Transverse colon (tissue), 4 donors: ENCODE measurements at places on chromosomes 7 and 10. TPM values are rescaled to one million over a fixed set of nuclear protein-coding genes. Genes with fewer than 3 reads are reported as not detected.

DNA sequence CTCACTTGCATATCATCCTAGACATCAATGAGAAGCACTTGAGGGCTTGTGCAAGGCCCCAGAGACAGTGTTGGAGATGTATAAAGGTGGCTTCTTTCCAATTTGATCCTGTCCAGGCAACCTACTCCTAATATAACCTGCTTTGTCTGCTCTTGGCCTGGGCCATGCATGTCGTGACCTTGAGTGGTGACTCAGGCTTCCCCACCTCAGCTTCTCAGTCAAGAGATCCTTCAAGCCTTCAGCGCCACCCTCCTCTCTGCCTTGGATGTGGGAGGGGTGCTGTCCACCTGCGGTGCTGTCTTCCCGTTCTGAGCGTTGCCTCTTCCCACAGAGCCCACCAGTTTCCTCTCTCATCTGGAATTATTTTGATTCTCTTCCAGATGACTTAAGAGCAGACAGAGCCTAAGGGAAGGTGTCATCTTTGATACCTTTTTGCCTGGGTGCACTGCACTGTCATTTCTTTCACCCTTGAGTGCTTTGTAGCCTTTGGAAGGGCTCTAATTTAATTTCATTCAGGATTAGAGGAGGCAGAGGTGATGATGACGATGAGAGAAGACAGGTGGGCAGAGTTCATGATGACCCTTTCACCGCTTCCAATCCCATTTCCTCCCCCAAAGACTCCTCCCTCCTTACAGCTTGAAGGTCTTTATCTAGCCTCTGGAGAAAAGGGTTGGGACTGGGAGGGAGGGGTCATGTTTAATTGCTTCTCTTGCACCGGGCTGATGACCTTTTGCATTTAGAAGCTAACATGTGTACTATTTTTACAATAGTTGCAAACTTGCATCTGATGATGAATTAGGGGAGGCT, 6.9 kb downstream of the LSMEM1 start:
- DNase-seq: no peak
- no peak overlapping the region for H3K27ac ChIP-seq
- no peaks in the 10 kb centered on the region for H3K4me1 ChIP-seq
- H3K4me3 ChIP-seq: no peak overlapping the region

DNA sequence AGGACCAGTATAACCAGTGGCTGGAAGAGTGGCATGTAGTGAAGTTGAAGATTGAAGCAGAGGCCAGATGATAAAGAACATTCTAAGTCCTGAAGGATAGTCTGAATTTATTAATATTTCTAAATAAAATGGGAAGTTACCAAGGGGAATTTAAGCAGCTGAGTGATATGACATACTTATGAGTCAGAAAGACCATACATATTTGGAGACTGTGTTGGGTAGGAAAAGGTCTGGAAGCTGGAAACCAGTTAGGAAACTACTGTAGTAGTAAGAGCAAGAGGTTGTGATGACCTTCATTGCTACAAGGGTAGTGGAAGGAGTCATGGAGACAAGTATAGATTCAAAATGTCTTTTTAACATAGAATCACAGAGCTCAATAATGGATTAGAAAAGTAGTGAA, 752.3 kb downstream of the SUGCT start:
- no peak overlapping the region for H3K27ac ChIP-seq
- H3K36me3 ChIP-seq: no peaks in the 10 kb centered on the region
- no peaks in the 10 kb centered on the region for H3K27me3 ChIP-seq
- H3K4me3 ChIP-seq: no peak overlapping the region
- DNase-seq: no peak

DNA sequence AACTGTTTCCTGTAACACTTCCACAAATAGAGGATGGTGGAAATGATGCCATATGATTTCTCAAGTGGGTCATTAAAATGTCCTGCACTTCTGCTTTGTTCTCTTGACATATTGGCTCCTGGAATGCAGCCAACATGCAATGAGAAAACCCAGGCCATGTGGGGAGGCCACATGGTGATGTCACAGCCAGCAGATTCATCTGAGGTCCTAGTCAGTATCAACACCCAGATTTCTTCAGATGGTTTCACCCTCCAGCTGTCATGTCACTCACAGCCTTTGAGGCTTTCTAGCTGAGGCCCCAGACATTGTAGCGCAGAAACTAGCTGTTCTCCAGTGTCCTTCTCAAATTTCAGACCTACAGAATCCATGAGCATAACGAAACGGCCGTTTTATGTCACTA, 102.3 kb upstream of the NUPR2 start:
- H3K4me3 ChIP-seq: no peak overlapping the region
- no peak for DNase-seq
- H3K27ac ChIP-seq: no peak overlapping the region
- H3K27me3 ChIP-seq: no peaks in the 10 kb centered on the region
- no peaks in the 10 kb centered on the region for H3K36me3 ChIP-seq

- H3K4me3 ChIP-seq: no peak overlapping the region
- peak overlapping the region; percentile 97 for H3K27ac ChIP-seq
- no peaks in the 10 kb centered on the region for H3K36me3 ChIP-seq
- no peak for DNase-seq
- no peaks in the 10 kb centered on the region for H3K27me3 ChIP-seq
Observed at GRCh38 chr10:102400076-102400475, 4.6 kb downstream of the NFKB2 start.

GRCh38 chr10:26540601-26541000, 102.5 kb downstream of the APBB1IP start:
- no peak overlapping the region for H3K27ac ChIP-seq
- no peaks in the 10 kb centered on the region for H3K27me3 ChIP-seq
- H3K36me3 ChIP-seq: no peaks in the 10 kb centered on the region
- no peak for DNase-seq
- no peaks in the 10 kb centered on the region for H3K4me1 ChIP-seq

GRCh38 chr10:97483921-97484320, 14.3 kb downstream of the MMS19 start:
- H3K4me3 ChIP-seq: no peak overlapping the region
- no peak for DNase-seq
- H3K36me3 ChIP-seq: peaks cover 16% of the 10 kb centered on the region
- no peak overlapping the region for H3K27ac ChIP-seq

- H3K27me3 ChIP-seq: no peaks in the 10 kb centered on the region
- DNase-seq: no peak
- no peaks in the 10 kb centered on the region for H3K36me3 ChIP-seq
- no peaks in the 10 kb centered on the region for H3K4me1 ChIP-seq
Observed at GRCh38 chr10:19012111-19012510, 36.5 kb upstream of the MALRD1 start.

The TCAF2 gene
- 3.4 TPM for total RNA-seq

GRCh38 chr10:18611168-18611567, 40.2 kb downstream of the NSUN6 start:
- no peaks in the 10 kb centered on the region for H3K27me3 ChIP-seq
- peak overlapping the region; percentile 71 for H3K27ac ChIP-seq
- peaks cover 12% of the 10 kb centered on the region for H3K4me1 ChIP-seq

The TFEC gene
- total RNA-seq: not detected

DNA sequence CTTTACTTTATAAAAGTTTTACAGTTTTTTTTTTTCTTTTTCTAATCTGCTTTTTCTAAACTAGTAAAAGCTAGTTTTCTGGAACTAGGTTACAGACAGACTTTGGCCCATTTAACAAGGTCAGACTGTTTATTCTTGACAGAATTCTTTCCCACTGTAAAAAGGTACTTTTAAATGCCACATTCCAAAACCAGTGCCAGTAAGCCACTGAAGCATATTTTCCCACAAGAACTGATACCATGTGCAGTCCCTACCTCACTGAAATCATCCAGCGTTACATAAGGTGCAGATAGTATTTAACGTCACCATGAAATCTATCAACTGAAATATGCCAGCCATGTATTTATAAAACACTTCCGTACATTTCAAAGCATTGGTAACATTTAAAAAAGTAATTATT, 121.6 kb downstream of the CDK6 start:
- no peak overlapping the region for H3K4me3 ChIP-seq
- H3K4me1 ChIP-seq: peaks cover 20% of the 10 kb centered on the region
- no peak overlapping the region for H3K27ac ChIP-seq
- H3K36me3 ChIP-seq: no peaks in the 10 kb centered on the region

DNA sequence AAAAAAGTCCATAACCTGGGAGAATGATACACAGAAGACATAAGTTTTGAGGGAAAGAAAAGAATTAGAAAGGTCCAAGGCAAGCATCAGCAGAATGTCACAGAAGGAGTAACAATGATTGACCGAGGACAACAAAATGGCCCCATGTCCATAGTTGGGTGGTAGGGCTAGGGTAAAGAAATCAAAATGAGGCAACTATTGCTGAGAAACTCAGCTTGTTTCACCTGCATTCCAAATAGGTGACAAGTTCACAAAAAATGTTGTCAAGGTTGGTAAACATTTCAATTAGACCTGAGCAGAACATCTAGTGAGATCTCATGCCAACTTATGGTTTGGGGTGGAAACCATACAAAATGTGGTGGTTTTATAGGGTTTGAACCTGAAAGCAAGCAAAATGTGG, 22.8 kb upstream of the DLX6 start:
- DNase-seq: no peak
- no peak overlapping the region for H3K4me3 ChIP-seq
- no peaks in the 10 kb centered on the region for H3K36me3 ChIP-seq
